Activated CD4-positive, CD25-positive, alpha-beta regulatory T cell (primary cell): ENCODE measurements at places on chromosomes 4 and X.

DNA sequence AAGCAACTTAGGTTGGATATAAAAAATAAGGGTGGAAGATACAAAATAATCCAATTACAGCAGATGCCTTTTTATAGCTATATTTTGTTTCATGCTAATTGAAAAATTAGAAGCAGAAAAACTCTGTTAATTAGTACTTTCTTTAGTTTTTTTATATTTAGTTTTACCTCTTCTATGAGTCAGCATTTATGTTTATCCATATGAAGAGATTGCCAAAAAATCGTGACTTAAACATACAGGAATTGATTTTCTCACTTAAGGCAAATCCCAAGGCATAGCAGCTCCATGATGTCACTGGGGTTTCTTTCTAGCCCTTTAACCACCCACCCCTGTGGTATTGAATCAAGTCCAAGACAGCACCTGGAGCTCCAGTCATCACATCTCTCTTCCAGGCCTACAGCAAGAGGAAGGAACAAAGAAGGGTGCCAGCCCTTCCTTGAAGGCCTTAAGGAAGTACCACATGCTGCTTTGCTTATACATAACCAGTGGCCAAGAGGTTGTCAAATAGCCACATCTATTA, 365.8 kb upstream of the TENM3 start:
- DNase-seq = no peak

GRCh38 chr4:98945297-98945850, 16.4 kb upstream of the EIF4E start:
- no peak for DNase-seq

DNA sequence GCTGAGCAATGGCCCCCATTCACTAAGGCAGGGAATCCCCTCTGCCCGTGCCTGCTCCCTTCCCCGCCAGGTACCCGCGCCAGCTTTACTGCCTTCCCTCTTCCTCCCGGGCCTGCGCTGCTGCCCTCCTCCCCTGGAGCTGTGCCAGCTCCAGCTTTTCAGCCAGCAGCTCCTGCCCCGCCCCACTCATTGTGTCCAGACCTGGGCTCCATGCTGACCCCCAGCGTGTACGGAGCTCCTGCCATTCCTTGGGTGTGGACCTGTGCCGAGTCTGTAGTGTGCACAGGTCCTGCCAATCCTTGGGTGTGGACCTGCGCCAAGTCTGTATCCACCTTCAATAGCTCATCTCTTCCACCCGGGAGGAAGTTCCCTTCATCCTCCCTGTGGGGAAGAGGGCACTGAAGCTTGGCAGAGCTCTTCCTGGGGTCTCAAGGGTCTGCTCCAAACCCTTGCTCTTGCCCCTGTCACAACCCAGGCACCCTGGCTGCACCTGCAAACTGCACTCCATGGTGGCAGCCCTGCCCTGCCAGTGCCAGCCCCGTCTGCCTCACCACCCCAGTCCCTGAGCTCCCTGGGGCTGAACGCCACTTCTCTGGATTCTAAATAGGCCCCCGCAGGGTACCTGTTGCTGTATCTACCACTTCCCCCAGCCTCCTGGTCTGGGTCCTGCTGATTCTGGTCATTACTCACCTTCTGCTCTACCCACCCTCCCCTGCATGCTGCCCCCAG, 63.9 kb downstream of the TRMT44 start:
- no peak for DNase-seq

DNA sequence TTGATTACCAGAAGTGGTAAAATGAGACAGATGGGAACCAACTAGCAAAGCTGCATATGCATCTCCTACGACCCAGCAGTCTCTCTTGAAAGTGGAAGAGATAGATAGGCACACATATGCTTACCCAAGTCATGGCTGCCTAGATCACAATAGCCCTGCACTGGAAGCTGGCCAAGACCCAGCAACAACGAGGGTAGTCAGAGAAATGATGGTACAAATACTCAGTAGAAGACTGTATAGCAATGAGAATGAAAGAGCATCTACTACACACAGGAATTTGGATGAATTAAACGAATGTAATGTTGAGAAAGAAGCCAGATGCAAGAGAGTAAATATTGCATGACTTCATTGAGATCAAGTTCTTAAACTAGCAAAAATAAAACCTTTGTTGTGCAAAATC, 100.3 kb upstream of the FAT1 start:
- no peak for DNase-seq

GRCh38 chr4:142406499-142406835, 439.6 kb downstream of the INPP4B start:
- no peak for DNase-seq

- DNase-seq = no peak
Measured at GRCh38 chr4:113525521-113525920, 236.0 kb downstream of the CAMK2D start.
